LoVo (cell line): ENCODE measurements at places on chromosomes 13 and 19.

DNA sequence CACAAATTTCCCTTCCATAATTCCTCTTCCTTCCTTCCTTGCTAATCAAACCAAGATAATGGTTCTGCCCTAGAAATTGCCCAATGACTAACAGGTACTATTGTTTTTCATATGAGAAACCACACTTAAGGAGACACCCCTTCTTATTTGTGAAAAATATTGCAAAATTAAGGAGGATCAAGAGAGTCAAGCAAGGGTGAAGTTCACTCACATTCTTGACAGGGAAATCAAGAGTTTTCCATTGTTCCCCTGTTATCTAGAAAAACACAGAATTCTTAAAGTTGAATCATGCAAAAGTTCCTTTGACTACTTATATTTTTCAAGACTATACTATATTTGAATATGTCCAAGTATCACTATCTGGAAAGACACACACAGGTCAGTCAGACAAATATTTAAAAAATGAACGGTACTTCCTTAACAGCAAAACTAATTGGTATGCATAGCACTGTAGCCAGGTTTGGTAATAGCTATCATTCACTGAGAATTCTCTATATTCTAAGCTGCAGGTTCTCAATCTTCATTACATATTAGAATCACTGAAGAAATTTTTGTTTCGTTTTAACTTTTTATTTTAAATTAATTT, 897.2 kb downstream of the DIAPH3 start:
- DNase-seq = no peak

GRCh38 chr13:112244495-112245177, 131.5 kb upstream of the SPACA7 start:
- no peak for DNase-seq

- DNase-seq = no peak
Observed at GRCh38 chr13:67652887-67653286, 422.8 kb upstream of the PCDH9 start.

DNA sequence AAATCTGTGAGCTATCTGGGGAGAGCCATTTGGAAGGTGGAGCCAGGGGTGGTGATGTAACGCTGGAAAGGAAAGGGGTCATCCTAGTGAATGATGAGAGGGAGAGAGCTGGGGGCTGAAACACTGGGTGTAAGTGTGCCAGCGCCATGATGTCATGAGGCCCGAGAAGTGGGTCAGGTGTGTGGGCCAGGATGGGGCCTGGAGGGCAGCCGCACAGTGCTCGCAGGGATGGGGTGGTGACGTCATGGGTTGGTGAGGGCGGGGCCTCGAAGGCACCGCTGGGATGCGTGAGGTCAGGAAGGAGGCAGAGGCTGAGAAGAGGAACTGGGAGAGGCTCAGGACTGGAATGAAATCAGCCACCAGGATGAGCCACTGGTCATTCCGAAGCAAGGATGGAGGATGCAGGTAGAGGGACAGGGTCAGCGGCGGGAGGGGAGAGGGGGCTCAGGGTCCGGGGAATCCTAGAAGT, 4.4 kb downstream of the CCDC61 start:
- no peak for DNase-seq

GRCh38 chr13:89324582-89324981, 1653.4 kb downstream of the SLITRK5 start:
- no peak for DNase-seq

GRCh38 chr19:17292301-17293074, 10.7 kb downstream of the ABHD8 start:
- peak; percentile 85 for DNase-seq

GRCh38 chr13:45896285-45896684, 44.7 kb upstream of the SIAH3 start:
- DNase-seq = no peak

DNA sequence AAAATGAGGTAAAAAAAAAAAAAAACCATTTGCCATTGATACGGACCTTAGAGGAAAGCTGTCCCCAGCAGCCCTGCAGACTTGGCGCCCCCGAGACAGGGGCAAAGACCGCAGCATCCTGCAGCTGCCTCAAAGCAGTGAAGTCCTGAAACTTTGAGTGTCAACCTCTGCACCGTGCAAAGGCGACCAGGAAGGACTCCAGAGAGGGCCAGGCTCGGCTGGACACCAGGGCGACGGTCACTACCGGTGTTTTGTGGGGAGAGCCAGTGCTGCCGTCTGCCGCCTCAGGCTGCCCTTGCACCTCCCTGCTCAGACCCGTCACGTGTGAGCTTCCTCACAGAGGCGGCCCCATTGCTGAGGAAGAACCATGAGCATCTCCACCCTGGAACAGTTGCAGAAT, 146.7 kb upstream of the SPACA7 start:
- DNase-seq = no peak

- DNase-seq = peak; percentile 66
Observed at GRCh38 chr13:21625366-21625765, 21.4 kb upstream of the MICU2 start.

GRCh38 chr13:30331331-30331771, 24.0 kb upstream of the KATNAL1 start:
- no peak for DNase-seq

GRCh38 chr13:100273552-100273951, 184.7 kb downstream of the PCCA start:
- DNase-seq = no peak

DNA sequence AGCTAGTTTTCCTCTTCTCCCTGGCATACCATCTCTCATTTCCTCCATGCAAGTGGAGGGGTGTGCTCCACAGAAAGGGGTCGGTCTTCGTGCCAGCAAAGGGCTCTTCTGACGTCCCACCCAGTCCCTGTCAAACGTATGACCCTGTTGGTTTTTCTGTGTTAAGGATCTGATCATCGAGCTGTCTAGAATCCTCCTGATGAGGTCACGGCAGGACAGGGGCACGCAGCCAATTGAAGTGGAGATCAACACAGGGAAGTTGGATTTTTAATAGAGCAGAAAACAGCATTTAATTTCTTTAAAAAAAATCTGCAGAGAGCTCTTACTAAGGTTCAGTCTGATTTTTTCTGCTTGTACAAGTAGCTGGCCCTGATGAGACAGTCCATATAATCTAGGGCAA, 339.4 kb downstream of the TEX29 start:
- DNase-seq = no peak

DNA sequence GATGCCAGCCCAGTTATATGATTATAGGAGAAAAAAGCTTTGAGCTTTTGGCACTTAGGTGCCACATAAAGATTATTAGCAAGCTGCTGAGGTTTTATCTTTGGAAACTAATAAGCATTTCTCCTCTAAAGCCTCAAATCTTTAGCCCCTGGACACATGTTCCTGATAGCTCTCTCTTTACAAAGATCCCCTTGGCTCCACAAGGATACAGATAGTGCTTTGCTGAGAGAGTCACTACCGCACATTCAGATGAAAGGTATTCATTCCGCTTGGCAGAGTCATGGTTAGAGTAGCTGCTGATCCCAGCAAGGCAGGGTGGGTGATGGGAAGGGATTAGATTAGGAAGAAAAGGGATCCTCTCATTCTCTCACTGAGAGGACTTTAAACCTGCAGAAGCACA, 28.2 kb upstream of the PSG7 start:
- DNase-seq = no peak

GRCh38 chr13:21101865-21102576, 40.6 kb upstream of the LATS2 start:
- no peak for DNase-seq
